ENCODE measurements at places on chromosomes 7 and 10.

- no peak for DNase-seq
Measured at GRCh38 chr10:131961777-131962662, 19.7 kb downstream of the BNIP3 start.

DNA sequence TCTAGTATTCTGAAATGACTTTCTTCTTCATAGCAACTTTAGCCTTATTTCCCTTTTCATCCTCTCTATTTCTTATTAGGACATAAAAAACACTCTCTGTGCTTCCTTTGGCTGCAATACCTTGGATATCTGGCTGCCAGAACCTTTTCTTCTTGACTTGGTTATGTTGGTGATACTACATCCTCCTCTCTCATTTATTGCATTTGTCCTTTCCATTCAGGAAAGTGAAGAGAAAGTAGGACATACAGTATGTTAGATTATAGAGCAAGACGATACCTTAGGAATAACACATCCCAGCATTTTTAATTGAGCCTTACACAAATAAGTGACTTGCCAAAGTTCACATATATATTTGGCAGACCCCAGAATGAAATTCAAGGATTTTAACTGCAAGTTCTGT lies 210.1 kb upstream of the PPP1R3A start:
- no peak for DNase-seq

DNA sequence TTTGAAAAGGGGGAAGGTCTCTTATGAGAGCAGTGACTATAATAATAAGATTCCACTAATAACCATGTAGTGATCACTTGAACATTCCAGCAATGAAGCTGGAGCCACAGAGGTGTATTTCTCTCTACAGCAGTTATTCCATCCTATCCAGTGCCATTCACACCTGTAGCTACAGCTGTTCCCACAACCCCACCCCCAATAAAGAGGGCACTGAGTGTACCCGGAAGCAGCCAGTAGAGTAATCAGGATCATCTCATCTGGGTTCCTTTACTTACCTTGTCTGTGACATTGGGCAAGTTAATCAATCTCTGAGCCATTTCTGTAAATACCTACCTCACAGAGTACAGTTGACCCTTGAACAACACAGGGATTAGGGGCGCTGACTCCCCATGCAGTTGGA lies 188.7 kb downstream of the KIAA1217 start:
- no peak for DNase-seq

DNA sequence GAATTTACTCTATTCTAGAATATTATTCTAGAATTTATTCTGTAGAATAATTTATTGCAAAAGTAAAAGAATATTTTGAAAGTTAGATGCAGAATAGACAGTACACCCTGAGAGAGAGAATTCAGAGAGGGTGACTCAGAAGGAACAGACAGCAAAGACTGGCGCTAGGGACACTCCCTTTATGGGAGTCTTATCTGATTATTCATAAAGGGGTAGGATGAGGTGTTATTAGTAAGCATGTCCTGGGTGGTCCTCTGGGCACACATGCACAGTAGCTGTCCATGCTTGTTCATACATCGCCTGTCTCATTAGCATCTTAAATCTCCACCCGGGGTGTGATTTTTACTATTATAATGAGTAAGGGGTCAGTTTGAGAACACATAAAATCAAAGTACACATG lies 100.1 kb downstream of the XPNPEP1 start:
- no peak for DNase-seq

- no peak for DNase-seq
Measured at GRCh38 chr10:71270301-71271220, 48.5 kb upstream of the SLC29A3 start.

DNA sequence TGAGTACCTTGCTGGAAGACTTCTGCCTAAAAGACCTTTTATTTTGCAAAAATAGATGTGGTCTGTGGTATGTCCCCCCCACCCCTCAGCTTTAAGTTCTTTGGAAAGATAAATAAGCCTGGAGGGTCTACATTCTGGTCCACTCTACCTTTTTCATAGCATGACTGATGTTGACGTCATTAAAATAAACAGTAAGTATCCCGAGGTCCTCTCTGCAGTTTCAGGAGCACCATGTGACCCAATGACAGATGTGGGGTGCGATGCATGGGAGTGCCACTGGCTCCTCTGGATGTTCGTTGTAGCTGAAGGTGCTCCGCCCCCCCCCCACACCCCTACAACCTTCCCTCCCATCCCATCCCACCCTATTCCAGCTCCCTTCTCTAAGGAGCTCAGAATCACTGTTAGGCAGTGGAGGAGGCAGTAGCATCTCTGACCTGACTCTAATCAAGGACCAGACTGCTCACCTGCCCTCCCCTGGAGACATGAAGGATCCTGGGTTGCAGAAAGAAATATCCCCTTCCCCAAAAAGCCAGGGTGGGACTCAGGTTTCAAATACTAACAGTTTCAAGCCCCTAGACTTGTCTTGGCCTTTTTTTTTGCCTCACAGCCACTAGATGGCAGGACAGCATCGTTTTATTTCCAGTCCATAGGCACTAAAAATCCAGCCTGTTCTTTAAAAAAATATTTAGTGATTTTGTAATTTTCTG lies 25.1 kb downstream of the CASP7 start:
- no peak for DNase-seq

DNA sequence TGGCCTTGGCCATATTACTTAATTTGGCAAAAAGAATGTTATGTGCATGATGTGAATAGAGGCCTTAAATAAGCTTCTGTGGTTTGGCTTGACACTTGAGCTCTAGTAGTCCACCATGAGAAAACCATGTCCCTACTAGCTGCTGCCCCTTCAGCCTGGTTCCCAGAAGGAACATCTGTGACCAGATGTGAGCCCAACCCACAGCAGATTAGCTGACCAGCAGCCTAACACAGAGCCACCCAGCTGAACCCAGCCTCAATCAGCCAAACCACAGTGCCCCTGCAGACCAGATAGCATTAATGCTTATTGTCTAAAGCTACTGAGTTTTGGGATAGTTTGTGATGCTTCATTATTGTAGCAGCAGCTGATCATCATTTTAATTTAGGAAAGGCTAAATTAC lies 16.6 kb downstream of the JAZF1 start:
- DNase-seq: no peak

DNA sequence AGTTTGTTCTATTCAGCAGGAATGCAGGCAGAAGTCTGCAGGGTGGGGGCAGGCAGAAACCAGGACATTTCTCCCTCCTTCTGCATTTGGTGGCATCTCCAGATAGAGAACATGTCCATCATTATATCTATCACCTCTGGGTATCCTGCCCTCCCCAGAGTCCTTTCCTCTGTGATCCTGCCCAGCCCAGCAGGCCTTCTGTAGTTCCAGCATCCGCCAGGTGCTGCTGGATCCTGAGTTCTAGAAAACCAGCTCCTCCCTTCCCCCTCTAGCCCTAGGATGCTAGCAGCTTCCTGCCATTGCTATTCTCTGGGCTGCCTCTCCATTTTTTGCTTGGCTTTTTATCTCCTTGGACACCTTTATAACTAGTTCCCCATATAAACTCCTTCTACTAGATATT lies 180.3 kb downstream of the KCNMA1 start:
- no peak for DNase-seq

GRCh38 chr7:40720416-40720815 lies 585.6 kb downstream of the SUGCT start:
- DNase-seq: no peak

DNA sequence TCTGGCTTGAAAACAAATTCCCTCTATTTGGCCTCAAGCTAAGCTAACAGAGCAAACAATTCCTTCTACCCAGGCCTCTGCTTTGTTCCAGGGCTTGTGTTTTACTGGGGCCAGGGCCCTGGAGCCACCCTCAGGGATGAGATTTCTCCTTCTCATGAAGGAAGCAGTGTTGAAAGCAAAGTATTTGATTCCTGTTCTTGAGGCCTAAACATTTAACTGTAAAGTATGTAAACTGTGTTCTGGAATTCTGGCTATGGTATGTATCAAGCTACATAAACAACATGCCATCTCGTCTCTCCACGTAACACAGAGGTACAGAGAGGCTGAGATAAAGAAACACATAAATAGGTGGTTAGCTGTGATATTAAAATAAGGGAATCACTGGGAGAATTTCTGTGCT lies 81.8 kb downstream of the HERPUD2 start:
- DNase-seq: no peak

- DNase-seq: no peak
Measured at GRCh38 chr7:30093420-30093952, 41.3 kb upstream of the MTURN start.

DNA sequence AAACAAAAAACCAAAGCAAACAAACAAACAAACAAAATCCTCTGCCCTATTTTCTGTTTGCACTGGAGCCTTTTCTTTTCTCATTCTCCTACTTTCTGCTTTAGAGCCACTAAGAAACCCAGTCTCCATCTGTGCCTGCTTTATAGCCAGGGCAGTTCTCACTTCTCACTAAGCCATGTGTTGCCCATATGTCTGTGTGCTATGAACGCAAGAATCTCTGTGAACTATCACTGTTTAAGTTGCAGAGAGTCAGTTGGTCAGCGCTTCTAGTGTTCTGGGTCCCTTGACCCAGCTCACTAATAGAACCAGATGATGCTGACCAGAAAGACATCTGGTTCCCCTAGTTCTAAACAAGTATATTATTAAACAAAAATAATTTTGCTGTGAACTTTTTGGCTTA lies 81.4 kb downstream of the FAM185A start:
- no peak for DNase-seq

GRCh38 chr10:64215088-64215487 lies 693.9 kb downstream of the REEP3 start:
- no peak for DNase-seq

- no peak for DNase-seq
Measured at GRCh38 chr10:116461680-116462079, 34.0 kb downstream of the PNLIPRP3 start.

DNA sequence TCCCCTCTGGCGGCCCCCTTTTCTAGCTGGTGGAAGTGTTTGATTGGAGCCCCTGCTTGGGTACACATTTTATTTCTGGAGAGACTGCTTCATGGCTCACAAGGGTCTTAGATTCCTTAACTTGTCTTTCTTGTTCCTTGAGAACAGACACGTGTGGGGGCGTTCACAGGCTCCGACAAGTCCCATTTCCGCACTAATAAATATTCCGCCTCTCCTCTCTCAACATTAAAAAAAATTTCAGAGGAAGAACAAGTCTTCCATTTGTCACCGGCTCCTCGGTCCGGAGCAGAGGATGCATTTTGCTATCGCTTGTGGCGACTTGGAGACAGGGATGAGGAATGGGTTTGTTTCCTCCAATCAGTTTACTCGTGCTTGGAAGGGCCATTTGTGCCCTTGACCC lies 134.0 kb upstream of the PODXL start:
- DNase-seq: no peak

- DNase-seq: no peak
Measured at GRCh38 chr10:129656642-129657041, 189.6 kb downstream of the MGMT start.

GRCh38 chr10:131109726-131110125 lies 201.8 kb downstream of the TCERG1L start:
- no peak for DNase-seq

DNA sequence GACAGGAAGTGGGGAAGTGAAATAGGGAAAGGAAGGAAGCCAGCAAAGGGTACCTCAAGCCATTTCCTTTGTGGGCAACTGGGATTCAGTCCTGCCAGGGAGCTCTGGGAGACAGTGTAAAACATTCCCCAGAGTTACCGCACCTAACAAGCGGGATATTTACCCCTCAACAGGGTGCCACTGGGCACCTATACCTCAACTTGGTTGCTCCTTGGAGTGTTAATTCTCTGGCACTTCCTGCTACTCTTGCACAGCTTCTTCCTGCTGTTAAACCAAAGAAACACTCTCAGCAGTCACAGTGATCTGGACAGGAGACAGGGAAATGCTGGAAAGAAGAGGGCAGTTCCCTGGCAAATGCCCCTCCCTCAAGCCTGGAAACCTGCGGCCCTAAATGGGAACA lies 151.3 kb downstream of the REEP3 start:
- DNase-seq: no peak

DNA sequence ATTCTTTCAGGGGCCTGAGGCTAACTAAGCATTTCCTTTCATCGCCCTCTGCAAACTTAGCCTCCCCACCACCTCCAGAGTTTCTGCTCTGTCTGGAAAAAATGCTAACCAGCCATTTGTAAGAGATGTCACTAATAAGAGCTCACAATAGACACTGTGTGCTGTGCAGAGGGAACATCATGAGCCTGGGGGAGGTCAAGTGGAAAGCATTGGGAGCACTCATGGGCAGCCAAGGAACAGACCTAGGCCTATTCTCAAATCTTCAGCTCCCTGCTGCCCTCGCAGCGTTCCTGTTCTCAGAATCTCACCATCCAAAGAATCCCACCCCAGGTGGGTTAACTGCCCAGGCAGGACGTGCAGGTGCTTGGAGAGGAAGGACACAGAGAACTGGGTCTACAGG lies 27.1 kb upstream of the GPAM start:
- no peak for DNase-seq

GRCh38 chr10:12655940-12656339 lies 306.6 kb downstream of the CAMK1D start:
- no peak for DNase-seq

- no peak for DNase-seq
Measured at GRCh38 chr10:1737222-1738061, at the start of gene ADARB2. Gene ADARB2, minus strand, starts transcription at chr10:1737525.

DNA sequence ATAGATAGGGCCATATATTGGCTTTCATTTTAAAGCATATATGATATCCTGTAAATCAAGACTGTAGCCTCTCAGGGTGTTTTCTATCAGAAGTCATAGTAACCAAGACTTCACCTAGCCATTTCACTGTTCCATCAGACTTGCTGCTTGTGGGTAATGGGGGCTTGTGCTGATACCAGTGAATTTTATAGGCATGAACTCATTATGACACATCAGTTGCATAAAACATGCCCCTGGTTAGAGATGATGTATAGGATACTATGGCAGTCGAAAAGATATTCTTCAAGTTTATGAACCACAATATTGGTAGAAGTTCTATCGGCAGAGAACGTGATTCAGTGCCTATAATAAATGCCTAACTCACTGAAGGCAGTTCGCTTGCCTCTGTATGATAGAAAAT lies 206.4 kb downstream of the ITGB1 start:
- no peak for DNase-seq

GRCh38 chr10:3425716-3426115 lies 253.1 kb upstream of the PITRM1 start:
- DNase-seq: no peak

DNA sequence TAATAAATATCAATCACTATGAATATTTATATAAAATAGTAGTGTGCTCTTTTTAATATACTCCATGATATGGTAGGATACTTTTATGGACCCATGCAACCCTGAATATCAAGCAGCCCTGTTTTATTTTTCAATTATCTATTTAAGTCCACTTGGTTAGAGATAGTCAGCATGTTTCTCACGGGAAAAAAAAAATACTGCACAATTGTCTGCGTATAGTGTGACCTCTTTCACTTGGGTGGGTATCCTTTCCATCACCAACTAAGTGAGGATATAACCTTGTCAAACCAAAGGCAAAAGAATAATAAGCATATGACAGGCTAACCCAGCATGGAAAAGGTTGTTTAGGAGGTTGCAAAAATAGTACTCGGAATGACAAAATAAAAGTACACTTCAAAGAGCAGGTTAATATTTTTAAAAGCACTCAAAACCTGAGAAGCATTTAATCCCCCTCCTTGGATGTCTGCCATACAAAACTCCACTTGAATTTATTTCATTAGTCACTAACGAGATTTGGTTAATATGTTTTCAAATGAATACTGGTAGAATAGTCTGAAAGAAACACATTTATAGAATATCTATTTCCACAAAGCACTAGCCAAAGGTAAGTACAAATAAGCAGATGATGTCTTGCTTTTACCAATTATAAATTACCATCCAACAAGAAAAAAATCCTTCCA lies 76.5 kb downstream of the IMMP2L start:
- no peak for DNase-seq

- no peak for DNase-seq
Measured at GRCh38 chr7:156309016-156309620, 331.5 kb upstream of the RNF32 start.
